Calu3 (cell line): ENCODE measurements at places on chromosomes 2 and 18. TPM values are rescaled to one million over a fixed set of nuclear protein-coding genes. Genes with fewer than 3 reads are reported as not detected.

DNA sequence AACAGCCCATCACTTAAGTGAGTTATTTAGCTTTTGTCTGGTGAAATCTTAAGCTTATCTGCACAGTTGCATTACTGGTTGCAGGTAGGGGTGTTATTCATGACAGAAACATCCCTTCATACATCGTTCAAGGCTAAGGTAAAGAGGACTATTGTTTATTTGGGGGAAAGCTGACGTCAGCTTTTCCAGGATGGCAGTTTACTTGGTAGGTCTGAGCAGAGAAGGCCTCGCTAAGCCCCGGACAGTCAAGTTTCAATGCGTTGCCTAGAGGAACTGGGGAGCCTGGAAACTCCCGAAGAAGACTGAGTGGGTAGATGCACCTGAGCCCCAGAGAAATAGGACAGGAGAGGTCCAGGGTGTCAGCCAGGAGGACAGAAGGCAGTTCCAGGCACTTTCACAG is 2.2 kb downstream of the RNU4ATAC start:
- peak; percentile 24 for DNase-seq
- H3K4me1 ChIP-seq, result peaks cover 34% of the 10 kb centered on the region
- peaks cover 35% of the 10 kb centered on the region for H3K36me3 ChIP-seq
- H3K27ac ChIP-seq, result peak overlapping the region; percentile 89

GRCh38 chr18:63889626-63890025 is 2.1 kb downstream of the SERPINB2 start:
- no peaks in the 10 kb centered on the region for H3K27me3 ChIP-seq
- H3K4me3 ChIP-seq, result peak overlapping the region; percentile 44
- peaks cover 32% of the 10 kb centered on the region for H3K4me1 ChIP-seq
- peak overlapping the region; percentile 63 for H3K27ac ChIP-seq
- DNase-seq, result no peak

- H3K27me3 ChIP-seq, result peaks cover 39% of the 10 kb centered on the region
- H3K36me3 ChIP-seq, result no peaks in the 10 kb centered on the region
- H3K27ac ChIP-seq, result no peak overlapping the region
- H3K4me1 ChIP-seq, result no peaks in the 10 kb centered on the region
- no peak overlapping the region for H3K4me3 ChIP-seq
Observed at GRCh38 chr2:9656270-9656766, 25.5 kb upstream of the YWHAQ start.

Gene MAP4K3
- 30.7 and 40.4 TPM in 2 replicates for total RNA-seq

DNA sequence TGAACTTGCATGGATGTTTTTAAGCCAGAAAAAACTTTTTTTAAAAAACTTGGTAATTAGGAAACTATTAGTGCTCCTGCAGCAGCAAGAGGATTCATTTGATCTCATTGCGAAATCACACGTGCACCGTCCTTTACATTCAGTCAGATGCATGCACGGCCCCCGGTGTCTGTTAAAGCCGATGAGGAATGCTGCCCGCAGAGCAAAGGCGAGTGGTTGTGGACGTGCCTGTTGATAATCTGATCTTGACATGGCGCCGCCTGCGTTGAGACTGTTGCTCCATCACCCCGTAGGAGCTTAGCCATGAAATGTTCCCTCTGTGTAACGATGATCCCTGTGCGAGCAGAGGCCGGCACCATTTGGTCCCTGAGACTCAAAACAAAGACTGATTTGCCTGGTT is 300.0 kb downstream of the GBX2 start:
- no peak overlapping the region for H3K27ac ChIP-seq
- no peak overlapping the region for H3K4me3 ChIP-seq
- H3K36me3 ChIP-seq, result no peaks in the 10 kb centered on the region
- DNase-seq, result no peak
- H3K4me1 ChIP-seq, result no peaks in the 10 kb centered on the region

GRCh38 chr2:13015532-13016320 is 299.0 kb downstream of the TRIB2 start:
- no peak overlapping the region for H3K4me3 ChIP-seq
- H3K27ac ChIP-seq, result no peak overlapping the region
- no peaks in the 10 kb centered on the region for H3K36me3 ChIP-seq
- peaks cover 23% of the 10 kb centered on the region for H3K27me3 ChIP-seq

Gene FBLN7
- total RNA-seq, result 0.27 and 0.73 TPM in 2 replicates

Gene NDC80
- 49.5 and 56.0 TPM in 2 replicates for total RNA-seq

GRCh38 chr2:23624378-23624777 is 239.4 kb downstream of the KLHL29 start:
- no peaks in the 10 kb centered on the region for H3K36me3 ChIP-seq
- H3K27ac ChIP-seq, result no peak overlapping the region
- H3K4me3 ChIP-seq, result no peak overlapping the region
- peak; percentile 19 for DNase-seq

Gene PLGLB1
- 1.8 TPM in 1 of 2 replicates, not detected in the other for total RNA-seq

Gene RTKN
- 97.6 and 103 TPM in 2 replicates for total RNA-seq

GRCh38 chr2:96145036-96145847 is at the start of gene DUSP2:
Gene DUSP2, minus strand, starts transcription at chr2:96145440. Its CDS starts 86 bp downstream, at chr2:96145354.
- H3K4me3 ChIP-seq, result peak within 1 kb of the TSS; percentile 81
- no peaks in the 10 kb centered on the region for H3K27me3 ChIP-seq

- no peaks in the 10 kb centered on the region for H3K4me1 ChIP-seq
- no peaks in the 10 kb centered on the region for H3K36me3 ChIP-seq
- no peak overlapping the region for H3K4me3 ChIP-seq
- H3K27ac ChIP-seq, result no peak overlapping the region
- no peak for DNase-seq
- H3K27me3 ChIP-seq, result no peaks in the 10 kb centered on the region
Observed at GRCh38 chr2:158664987-158665386, 130.1 kb upstream of the DAPL1 start.

GRCh38 chr2:60899230-60899891 is 18.0 kb downstream of the REL start:
- H3K36me3 ChIP-seq, result peaks cover 25% of the 10 kb centered on the region
- no peak for DNase-seq
- H3K27me3 ChIP-seq, result no peaks in the 10 kb centered on the region
- peaks cover 9% of the 10 kb centered on the region for H3K4me1 ChIP-seq
- no peak overlapping the region for H3K27ac ChIP-seq

DNA sequence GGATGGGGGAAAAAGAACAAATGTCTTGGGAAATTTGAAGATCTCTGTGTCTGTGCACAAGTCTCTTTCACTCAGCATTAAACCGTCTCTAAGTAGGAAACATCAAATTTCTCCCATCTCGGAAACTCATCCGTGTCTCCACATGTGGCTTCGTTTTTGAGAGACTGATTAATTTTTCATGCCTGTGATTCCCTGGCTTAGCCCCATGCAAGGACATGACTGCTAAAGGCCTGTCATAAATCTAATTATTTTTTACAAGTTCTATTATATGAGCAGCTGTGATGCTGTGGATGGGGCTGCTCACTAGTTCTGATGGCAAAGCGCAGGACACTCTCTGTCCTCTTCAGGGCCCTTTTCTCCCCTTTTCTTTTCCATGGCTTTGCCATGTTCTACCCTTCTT is 129.1 kb downstream of the RGPD3 start:
- H3K27me3 ChIP-seq, result no peaks in the 10 kb centered on the region
- H3K4me1 ChIP-seq, result no peaks in the 10 kb centered on the region
- no peaks in the 10 kb centered on the region for H3K36me3 ChIP-seq
- H3K27ac ChIP-seq, result no peak overlapping the region

DNA sequence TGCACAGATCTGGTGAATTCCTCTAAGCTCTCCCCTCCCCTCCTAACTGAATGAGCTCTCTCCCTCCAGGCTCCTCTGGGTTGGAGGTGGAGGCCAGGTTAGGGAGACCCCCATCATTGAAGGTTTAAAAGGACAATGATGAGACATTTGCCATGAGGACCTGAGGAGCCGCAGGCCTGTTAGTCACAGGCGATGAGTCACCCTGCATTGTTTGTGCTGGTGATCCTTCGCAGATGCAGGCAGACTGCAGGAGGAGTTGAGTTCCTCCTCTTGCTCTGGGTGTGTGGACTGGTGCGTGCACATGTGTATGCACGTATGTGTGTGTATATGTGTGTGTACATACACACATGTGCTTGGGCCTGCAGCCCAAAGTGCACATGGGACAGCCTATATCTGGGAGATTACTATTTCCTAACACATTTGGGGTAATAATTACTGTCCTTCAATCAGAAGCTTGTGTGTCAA is 42.0 kb downstream of the MCFD2 start:
- H3K4me1 ChIP-seq, result peaks cover 13% of the 10 kb centered on the region
- H3K4me3 ChIP-seq, result no peak overlapping the region
- H3K27ac ChIP-seq, result peak overlapping the region; percentile 60
- peak; percentile 79 for DNase-seq
- H3K36me3 ChIP-seq, result no peaks in the 10 kb centered on the region

DNA sequence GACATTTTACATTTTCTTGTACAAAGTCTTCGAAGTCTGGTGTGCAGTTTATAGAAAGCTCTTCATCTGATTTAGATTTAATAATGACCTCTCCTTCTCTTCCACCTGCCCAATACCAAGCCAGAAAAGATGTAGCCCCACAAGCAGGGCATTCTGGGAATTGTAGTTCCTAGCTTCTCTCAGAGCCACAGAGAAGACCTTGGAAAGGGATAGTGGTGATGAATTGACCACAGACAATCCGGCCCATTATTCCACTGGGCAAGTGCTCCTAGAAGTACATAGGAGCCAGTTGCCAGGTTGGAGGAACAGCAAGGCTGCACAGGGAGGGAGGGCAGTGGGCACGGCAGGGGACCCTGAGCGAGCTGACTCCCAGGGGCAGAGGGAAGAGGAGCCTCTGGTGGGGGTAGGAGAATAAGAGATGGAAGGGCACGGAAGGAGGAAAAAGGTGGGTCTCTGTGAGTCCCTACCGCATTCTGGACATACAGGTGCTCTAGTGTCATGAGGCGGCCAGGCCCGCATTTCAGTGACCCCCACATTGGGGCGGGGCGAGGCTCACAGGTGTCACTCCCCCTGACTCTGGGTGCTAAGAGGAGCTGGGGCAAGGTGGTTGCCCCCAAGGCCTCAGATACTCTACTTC is 152.5 kb upstream of the HAAO start:
- H3K27me3 ChIP-seq, result no peaks in the 10 kb centered on the region
- H3K27ac ChIP-seq, result no peak overlapping the region
- H3K4me1 ChIP-seq, result peaks cover 29% of the 10 kb centered on the region
- DNase-seq, result no peak

GRCh38 chr18:48136051-48136826 is 205.8 kb upstream of the SMAD2 start:
- H3K27me3 ChIP-seq, result peaks cover 92% of the 10 kb centered on the region
- no peak for DNase-seq
- no peak overlapping the region for H3K27ac ChIP-seq
- H3K36me3 ChIP-seq, result no peaks in the 10 kb centered on the region
- H3K4me1 ChIP-seq, result peaks cover 9% of the 10 kb centered on the region

GRCh38 chr2:129915303-129915840 is 64.1 kb upstream of the RAB6C start:
- no peaks in the 10 kb centered on the region for H3K36me3 ChIP-seq
- H3K4me3 ChIP-seq, result no peak overlapping the region
- no peaks in the 10 kb centered on the region for H3K4me1 ChIP-seq
- H3K27ac ChIP-seq, result no peak overlapping the region
- no peak for DNase-seq

Gene CNGA3
- total RNA-seq, result not detected in 2 replicates

DNA sequence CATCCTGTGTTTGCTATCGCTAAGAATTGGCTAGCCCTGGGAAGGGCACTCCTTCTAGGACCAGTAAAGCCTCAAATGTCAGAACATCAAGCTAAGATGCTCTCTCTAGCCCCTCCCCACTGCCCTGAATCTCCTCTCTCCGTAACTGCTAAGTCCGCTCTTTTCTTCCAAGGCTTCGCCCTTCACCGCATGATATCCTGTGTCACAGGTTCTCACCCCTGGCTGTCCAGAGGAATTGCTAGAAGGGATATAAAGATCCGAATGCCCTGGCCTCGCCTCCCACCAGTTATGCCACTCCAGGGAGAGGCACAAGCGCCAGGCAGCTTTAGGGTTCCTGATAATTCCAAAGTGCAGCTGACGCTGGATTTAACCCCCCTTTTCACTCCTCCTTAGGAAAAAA is 17.1 kb upstream of the GPR45 start:
- H3K27ac ChIP-seq, result no peak overlapping the region
- H3K36me3 ChIP-seq, result no peaks in the 10 kb centered on the region
- peaks cover 86% of the 10 kb centered on the region for H3K27me3 ChIP-seq
- DNase-seq, result no peak
- H3K4me3 ChIP-seq, result no peak overlapping the region

DNA sequence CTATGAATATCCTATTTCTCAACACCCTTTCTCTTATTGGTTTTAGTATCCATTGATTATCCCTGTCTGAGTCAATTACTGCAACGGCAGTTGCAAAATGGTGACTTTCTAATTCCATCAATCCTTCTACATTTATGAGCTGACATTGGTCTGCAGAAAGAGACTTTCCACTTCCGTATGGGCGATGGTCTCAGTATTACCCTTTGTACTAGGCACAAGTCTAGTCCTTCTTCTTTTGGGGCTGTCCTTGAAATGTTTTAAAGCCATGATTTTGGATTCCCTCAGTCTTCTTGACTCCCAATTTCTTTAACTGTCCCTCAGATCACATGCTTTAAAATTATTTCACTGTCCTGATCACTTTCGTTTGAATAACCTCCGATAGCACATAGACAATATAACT is 32.7 kb upstream of the SOCS6 start:
- no peaks in the 10 kb centered on the region for H3K27me3 ChIP-seq
- no peaks in the 10 kb centered on the region for H3K4me1 ChIP-seq
- no peak for DNase-seq

- no peak overlapping the region for H3K27ac ChIP-seq
- H3K4me1 ChIP-seq, result peaks cover 13% of the 10 kb centered on the region
- DNase-seq, result no peak
- no peaks in the 10 kb centered on the region for H3K36me3 ChIP-seq
- H3K4me3 ChIP-seq, result no peak overlapping the region
Observed at GRCh38 chr2:112304298-112304941, 29.0 kb downstream of the ZC3H6 start.

Gene UGT1A8
- total RNA-seq, result not detected in 2 replicates

Gene SP140
- 10.9 and 13.0 TPM in 2 replicates for total RNA-seq

Gene MROH2A
- total RNA-seq, result 0.33 and 0.76 TPM in 2 replicates

Gene NEU4
- 0.14 and 0.37 TPM in 2 replicates for total RNA-seq

Gene PRKAG3
- not detected in 2 replicates for total RNA-seq

GRCh38 chr18:35045121-35045520 is 3.9 kb downstream of the MAPRE2 start:
- peaks cover 37% of the 10 kb centered on the region for H3K4me1 ChIP-seq
- no peak overlapping the region for H3K27ac ChIP-seq
- no peak overlapping the region for H3K4me3 ChIP-seq
- H3K36me3 ChIP-seq, result peaks cover 21% of the 10 kb centered on the region
- no peaks in the 10 kb centered on the region for H3K27me3 ChIP-seq

DNA sequence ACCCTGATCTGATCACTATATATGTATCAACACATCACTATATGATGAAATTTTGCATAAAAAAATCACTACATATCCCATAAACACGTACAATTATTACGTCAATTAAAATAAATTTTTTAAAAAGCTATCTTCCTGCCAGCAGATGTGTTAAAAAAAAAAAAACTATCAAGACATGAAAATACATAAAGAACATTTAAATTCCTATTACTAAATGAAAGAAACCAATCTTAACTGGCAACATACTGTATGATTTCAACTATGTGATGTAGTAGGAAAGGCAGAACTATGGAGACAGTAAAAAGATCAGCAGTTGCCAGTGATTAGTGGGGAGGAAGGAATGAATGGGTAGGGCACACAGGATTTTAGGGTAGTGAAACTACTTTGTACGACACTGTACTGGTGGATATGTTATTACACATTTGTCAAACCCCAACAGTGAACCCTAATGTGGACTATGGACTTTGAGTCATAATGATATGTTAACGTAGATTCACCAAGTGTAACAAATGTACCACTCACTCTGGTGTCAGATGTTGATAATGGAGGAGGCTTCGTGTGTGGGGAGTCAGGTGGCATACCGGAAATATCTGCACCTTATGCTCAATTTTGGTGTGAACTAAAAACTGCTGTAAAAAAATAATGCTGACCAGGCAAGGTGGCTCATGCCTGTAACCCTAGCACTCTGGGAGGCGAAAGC is 27.4 kb downstream of the USP34 start:
- peaks cover 13% of the 10 kb centered on the region for H3K36me3 ChIP-seq
- peaks cover 48% of the 10 kb centered on the region for H3K4me1 ChIP-seq
- H3K27me3 ChIP-seq, result no peaks in the 10 kb centered on the region
